ENCODE measurements at places on chromosomes 3 and 15.

GRCh38 chr3:130661140-130661891 lies 85.3 kb downstream of the PIK3R4 start:
- no peak for DNase-seq

GRCh38 chr3:169060037-169060436 lies 603.5 kb downstream of the MECOM start:
- DNase-seq = no peak

- no peak for DNase-seq
These were observed 364.1 kb upstream of the KCNMB2 start for GRCh38 chr3:178172121-178172520.

DNA sequence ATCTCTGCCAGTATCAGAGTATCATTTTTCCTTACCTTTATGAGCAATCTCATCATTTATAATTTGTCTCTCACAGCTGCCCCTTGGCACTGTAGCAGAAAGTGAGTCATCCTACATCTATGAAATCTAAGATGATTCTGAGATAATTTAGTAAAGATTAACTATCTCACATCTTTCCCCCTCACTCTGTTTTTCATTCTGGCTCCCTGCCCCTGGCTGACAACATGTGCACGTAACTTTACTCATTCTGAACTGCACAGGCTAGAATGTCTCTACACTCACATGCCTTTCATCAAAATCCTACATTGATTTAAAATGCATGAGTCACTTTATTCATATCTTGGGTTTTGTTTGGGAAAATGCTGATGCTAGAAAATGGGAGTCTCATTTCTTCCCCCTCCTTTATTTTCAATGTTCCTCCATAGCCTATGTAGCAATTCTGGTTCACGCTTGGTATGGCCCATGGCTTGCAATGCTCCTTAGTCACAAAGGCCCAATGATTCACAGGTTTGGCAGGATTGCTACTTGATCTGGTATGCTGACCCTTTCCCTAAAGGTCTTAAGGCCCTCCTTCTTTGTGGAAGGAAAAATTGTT lies 838.5 kb downstream of the TUSC7 start:
- no peak for DNase-seq

DNA sequence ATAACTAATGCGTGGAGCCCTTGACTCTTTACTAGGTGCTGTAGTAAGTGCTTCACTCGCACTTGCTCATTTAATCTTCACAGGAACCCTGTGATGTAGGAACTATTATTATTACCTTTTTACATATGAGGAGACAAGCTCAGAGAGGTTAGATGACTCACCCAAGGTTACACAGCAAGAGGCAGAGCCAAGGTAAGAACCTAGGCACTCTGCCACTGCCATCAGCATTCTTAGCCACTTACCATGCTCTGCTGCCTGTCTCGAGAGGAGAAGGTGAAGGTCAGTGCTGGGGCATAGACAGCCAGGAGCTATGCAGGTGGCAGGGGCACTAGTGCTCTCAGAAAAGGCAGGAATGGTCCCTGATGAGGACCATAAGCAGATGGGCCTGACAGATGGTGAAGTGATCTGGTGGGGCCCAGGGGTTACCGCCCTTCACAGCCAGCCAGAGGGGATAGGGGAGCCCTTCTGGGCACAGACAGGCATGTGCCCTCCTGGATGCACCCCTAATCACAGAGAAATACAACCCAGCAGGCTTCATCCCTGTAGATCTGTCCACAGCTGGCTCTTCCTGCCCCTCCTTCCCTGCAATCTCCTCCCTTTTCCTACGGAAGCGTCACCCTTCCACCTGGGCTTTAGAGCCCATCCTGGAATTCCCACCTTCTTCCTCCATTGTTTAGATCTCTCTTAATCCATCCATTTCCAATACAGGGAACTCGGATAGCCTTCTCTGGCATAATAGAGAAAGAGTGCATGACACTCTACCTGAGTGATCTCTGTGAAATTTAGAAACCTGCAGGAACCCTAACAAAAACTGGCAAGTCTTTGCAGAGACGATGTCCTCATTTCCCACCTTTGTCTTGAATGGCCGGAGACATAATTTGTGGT lies 26.9 kb downstream of the ABTB1 start:
- no peak for DNase-seq

DNA sequence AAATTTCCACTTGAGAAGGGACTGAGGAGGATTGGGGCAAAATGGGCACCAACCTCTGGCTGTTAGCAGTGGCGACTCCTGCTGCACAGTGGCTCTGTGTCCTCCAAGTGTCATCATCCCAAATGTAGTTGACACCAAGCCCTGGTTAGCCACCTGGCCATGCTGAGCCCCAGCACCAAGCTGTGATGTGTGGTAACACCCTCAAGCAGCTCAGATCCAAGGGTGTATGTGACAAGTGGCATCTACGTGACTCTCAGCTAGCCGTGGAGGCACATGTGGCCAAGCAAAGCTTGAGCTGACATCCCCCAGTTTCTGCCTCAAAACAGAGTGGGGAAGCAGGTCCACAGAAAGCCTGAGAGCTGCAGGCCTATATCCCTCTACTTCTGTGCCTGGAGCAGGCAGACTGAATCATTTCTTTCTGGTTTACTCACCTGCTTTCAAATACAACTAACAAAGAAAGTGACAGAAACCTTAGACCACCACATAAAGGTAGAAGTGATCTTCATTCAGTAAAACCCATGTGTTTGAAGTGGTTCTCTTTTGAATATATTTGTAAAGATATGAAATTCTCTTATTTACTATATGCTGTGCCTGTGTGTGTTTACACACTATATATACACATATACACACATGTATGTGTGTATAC lies 40.0 kb downstream of the FOXP1 start:
- DNase-seq = peak; percentile 20

- no peak for DNase-seq
These were observed 141.1 kb downstream of the PGPEP1L start for GRCh38 chr15:98866511-98866910.

- no peak for DNase-seq
These were observed 1.9 kb downstream of the UBR1 start for GRCh38 chr15:43103907-43104306.

- no peak for DNase-seq
These were observed 52.6 kb upstream of the EPHB3 start for GRCh38 chr3:184508938-184509337.

- no peak for DNase-seq
These were observed 32.9 kb downstream of the GJD2 start for GRCh38 chr15:34721802-34722438.

- DNase-seq = no peak
These were observed 112.7 kb upstream of the SELENOK start for GRCh38 chr3:54004335-54004734.

- DNase-seq = no peak
These were observed 117.5 kb upstream of the PTPRG start for GRCh38 chr3:61443886-61444285.

DNA sequence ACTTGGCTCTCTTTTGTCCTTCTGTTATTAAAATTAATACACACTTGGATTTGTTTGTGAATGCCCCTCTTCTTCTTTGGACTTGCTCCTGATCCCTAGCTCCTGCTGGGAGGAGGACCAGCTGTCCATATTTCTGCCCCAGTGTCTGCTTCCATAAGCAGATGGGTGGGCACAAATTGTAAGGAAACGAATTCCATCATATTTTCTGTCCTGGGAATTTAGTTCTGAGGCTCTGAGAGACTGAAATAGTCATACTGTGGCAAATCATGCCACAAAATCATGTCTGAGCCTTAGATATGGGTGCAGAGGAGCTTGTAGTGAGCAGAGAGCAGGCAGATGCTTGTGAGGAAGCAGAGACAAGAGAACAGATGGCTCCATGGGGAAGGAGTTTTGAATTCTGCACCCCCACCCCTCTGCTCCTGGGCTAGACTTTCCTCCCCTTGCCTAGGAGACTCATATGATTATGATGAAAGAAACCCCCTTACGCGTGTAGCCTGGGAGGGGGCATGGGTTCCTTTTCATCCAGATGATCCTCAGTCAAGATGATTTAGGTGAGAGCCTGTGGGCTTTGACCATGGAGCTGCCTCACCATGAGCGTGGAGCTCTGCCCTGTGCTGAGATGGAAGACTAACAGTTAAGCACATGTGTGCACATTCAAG lies 50.6 kb downstream of the SV2B start:
- DNase-seq = no peak

DNA sequence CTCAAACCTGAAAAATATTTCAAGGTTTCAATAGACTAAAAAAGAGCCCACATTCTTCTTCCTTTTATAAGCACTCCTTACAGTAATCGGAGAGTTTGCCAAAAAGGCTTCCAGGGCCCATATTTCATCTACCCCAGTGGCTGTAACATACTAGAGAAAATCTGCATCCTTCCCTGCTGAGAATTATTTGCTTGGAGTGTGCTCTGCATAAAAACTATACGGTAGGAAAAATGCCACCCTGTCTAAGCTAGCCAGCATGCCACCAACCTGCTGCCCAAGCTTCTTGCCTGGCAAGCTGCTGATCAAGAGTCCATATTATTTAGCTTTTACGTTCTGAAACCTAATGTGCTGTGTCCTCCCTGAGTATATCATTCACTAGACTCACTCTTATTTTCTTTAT lies 107.1 kb downstream of the FGF12 start:
- no peak for DNase-seq

GRCh38 chr3:59469948-59470723 lies 420.3 kb upstream of the CFAP20DC start:
- DNase-seq = no peak

All from stimulated activated CD4-positive, alpha-beta T cell treated with anti-CD3 and anti-CD28 coated beads, Interleukin-15, amount 100 ng/mL, for 48 hours (primary cell).